ENCODE measurements at places on chromosomes 4 and X.

- DNase-seq = no peak
These were observed 6.0 kb downstream of the P2RY4 start for GRCh38 chrX:70254063-70254400.

GRCh38 chr4:152342293-152342692, 193.6 kb downstream of the FBXW7 start:
- no peak for DNase-seq

GRCh38 chr4:2070421-2071251, 11.5 kb downstream of the NAT8L start:
- DNase-seq = no peak

DNA sequence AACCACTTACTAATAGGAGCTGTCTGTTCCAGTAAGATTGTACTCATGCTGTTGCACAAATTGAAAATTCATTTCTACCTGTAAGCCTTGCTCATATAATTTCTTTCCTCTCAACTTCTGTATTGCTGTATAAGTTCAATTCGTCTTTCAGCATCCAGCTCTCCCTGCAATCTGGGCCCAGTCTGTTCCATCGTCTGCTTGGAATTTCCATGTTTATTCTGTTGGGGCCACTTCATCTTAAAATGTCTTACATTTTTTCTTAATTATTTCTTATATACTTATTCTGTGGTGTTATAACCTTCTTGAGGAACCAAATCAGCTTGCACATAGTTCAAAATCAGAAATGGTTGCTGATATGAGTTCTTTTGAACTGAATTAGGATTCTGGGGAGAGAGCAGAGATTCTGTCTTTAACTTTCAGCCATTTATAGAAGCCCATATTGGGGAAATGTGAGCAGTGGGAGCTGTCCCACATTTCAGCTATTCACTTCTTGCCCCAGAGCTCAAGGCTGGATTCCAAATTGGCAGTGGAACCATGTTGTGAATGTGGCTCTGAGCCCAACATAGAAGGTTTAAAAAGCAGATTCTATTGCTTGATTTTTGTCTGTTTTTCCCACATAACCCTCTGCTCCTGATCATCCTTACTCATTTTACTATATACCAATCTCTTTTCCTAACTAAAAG, 291.9 kb downstream of the BMPR1B start:
- no peak for DNase-seq

GRCh38 chrX:117996408-117996807, 120.2 kb downstream of the KLHL13 start:
- DNase-seq = no peak

- DNase-seq = no peak
These were observed 38.2 kb downstream of the CHST7 start for GRCh38 chrX:46611658-46612362.

GRCh38 chr4:137901114-137901513, 341.0 kb downstream of the SLC7A11 start:
- DNase-seq = no peak

DNA sequence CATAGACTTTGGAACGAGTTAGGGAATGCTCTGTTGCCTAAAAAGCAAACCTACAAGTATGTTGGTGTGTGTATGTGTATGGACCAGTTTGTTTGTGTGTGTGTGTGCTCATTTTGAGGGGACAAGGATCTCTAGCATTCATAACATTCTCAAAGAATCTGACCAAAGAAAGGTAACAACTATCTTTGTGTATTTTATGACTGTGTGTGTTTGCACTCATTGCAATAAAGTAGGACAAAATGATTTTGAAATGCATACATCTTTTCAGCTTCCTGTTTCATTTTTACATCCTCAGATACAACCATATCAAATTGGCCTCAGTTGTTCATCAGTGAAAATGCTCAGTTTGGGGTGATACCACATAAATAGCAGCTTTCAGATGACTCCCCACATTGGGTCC, 8.3 kb upstream of the XK start:
- no peak for DNase-seq

GRCh38 chr4:74320559-74321118, 12.4 kb downstream of the EPGN start:
- no peak for DNase-seq

DNA sequence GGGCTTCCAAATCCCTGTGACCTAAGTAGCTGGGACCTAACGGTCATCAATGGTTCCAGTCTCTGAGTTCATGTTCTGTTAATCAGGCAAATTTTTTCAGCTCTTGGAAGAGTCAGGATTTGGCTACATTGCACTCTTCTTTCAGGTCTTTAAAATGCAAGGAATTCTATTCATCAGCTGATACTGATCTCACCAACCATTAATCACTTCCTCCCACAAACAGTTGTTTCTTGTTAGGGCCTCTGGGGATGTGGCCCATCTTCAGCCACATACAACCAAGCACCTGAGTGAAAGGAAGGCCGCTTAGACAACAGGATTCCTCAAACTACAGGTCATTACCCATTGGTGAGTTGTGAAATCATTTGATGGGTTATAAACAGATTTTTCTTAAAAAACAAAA, 71.7 kb downstream of the FANCB start:
- no peak for DNase-seq

GRCh38 chrX:72526534-72527508, 45.8 kb downstream of the HDAC8 start:
- DNase-seq = no peak

DNA sequence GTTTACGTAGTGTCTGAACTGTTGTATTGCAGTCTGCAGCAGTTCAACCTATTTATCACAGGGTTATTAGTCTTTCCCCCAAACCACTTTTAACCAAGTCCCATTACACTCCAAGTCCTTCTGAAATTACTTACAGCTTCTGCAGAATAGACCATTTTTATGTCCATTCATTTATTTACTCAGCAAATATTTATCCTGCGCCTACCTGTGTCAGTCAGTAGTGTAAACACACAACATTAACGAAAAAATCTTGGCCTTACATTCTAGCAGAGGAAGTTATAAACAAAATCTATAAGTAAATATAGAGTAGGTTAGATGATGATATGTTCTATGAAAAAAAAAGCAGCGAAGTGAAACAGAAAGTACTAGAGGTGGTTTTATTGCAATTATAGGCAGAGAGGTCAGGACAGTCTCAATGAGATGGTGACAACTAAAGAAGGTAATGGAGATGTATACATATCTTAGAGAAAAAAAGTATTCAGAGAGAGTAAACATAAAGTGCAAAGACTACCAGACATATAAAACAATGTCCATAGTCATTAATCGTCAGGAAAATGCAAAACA, 534.7 kb downstream of the KCNIP4 start:
- no peak for DNase-seq

- DNase-seq = no peak
These were observed 255.3 kb upstream of the CXXC4 start for GRCh38 chr4:104750008-104750407.

GRCh38 chr4:48483006-48483776, at the start of gene SLC10A4:
Gene SLC10A4 (plus strand): TSS chr4:48483343. CDS start chr4:48483562, 219 bp downstream.
- DNase-seq = peak; percentile 88

DNA sequence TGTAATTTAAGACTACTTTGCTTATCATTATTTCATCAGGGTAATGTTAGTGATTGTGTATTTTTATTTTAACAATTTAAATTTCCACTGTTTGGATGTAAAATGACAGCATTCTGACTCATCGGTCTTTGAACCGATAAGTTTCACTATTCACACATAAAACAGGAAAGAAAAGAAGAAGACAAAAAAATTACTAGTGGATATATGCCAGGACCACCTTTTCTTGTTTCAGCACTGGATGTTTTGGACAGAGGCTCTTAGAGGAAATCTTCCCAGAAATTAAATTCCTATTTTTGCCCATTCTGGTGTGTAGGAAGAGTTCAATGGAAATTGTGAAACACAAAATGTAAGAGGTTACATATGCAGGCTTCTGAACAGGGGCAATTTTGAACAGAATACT, 57.4 kb downstream of the VEGFC start:
- no peak for DNase-seq
